Activated CD4-positive, alpha-beta T cell treated with anti-CD3 and anti-CD28 coated beads for 36 hours (primary cell): ENCODE measurements at places on chromosomes 7 and 10. TPM values are rescaled to one million over a fixed set of nuclear protein-coding genes. Genes with fewer than 3 reads are reported as not detected.

DNA sequence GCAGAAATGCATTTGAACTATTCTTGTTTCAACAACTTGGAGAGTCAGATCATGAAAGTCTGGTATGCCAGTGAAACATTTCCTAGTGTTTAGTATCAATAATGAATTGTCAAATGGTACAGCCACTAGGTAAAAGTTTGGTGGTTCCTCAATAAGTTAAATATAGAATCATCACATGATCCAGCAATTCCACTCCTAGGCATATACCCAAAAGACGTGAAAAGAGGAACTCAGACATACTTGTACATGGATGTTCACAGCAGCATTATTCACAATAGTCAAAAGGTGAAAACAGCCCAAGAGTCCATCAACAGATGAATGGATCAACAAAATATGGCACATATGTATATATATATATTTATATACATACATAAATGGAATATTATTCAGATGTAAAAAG lies 67.0 kb upstream of the HPS1 start:
- H3K27me3 ChIP-seq, result peaks cover 20% of the 10 kb centered on the region
- no peaks in the 10 kb centered on the region for H3K4me1 ChIP-seq
- no peak overlapping the region for H3K27ac ChIP-seq
- no peaks in the 10 kb centered on the region for H3K36me3 ChIP-seq
- no peak overlapping the region for H3K4me3 ChIP-seq

GRCh38 chr10:99681553-99681952 lies 22.2 kb downstream of the ENTPD7 start:
- peaks cover 2% of the 10 kb centered on the region for H3K4me1 ChIP-seq
- H3K27ac ChIP-seq, result no peak overlapping the region
- no peaks in the 10 kb centered on the region for H3K27me3 ChIP-seq

DNA sequence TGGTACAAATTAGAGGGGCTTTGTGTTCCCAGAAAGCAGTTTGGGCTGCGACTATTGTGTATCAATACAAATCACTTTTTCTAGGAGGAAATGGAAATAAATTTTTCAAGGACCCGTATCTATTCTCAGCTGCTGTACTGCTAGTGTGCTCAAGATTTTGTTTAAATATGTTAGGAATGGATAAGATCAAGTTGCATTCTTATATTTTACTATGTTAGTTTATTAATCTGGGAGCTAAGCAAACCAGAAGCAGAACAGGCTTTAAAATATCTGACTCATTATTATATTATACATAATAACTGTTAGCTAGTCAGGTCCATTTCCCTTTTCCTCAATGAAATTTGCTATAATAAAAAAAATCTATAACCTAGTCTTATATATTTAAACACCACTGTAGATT lies 11.1 kb upstream of the GLCCI1 start:
- no peak overlapping the region for H3K27ac ChIP-seq
- H3K4me3 ChIP-seq, result no peak overlapping the region
- no peaks in the 10 kb centered on the region for H3K36me3 ChIP-seq
- no peaks in the 10 kb centered on the region for H3K4me1 ChIP-seq

DNA sequence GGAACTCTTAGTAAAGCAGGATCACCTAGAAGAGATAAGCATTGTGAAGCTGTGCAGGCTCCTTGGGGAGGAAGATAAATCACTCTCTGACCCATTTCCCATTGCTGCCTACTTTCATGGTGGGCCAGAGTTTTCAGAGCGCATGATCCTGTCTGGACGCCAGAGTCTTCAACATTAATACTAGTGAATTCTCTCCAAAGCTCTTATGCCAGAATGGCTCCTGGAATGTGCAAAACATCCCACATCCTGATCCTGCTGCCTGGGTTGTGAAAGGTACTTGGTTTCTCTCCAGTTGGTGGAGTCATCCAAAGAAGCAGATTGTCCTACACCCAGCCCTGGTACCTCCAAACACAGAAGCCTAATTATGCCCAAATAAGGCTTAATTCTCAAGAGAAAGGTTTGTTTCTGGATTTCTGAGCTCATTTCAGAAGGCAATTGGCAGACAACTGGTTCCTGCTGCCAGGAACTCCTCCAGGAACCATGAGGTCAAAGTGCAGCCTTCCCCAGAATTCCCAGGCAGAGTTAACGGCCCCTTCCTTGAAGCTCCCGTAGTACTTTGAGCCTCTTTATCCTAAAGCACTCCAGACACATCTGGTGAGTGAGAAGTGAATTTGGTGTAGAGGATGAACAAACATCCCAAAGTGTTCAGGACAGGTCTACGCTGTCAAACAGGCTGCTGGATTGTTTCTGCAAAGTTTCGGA lies 495.2 kb downstream of the PLXNA4 start:
- H3K4me1 ChIP-seq, result no peaks in the 10 kb centered on the region
- H3K36me3 ChIP-seq, result no peaks in the 10 kb centered on the region
- peaks cover 18% of the 10 kb centered on the region for H3K27me3 ChIP-seq
- H3K4me3 ChIP-seq, result no peak overlapping the region

GRCh38 chr7:139490130-139490529 lies 6.7 kb upstream of the KLRG2 start:
- H3K27me3 ChIP-seq, result peaks cover 14% of the 10 kb centered on the region
- H3K27ac ChIP-seq, result no peak overlapping the region
- peaks cover 4% of the 10 kb centered on the region for H3K4me1 ChIP-seq

GRCh38 chr7:129136887-129137642 lies 7.4 kb upstream of the TSPAN33 start:
- no peaks in the 10 kb centered on the region for H3K36me3 ChIP-seq
- no peak overlapping the region for H3K4me3 ChIP-seq
- H3K4me1 ChIP-seq, result peaks cover 23% of the 10 kb centered on the region
- H3K27ac ChIP-seq, result peak overlapping the region; percentile 79
- H3K27me3 ChIP-seq, result no peaks in the 10 kb centered on the region

DNA sequence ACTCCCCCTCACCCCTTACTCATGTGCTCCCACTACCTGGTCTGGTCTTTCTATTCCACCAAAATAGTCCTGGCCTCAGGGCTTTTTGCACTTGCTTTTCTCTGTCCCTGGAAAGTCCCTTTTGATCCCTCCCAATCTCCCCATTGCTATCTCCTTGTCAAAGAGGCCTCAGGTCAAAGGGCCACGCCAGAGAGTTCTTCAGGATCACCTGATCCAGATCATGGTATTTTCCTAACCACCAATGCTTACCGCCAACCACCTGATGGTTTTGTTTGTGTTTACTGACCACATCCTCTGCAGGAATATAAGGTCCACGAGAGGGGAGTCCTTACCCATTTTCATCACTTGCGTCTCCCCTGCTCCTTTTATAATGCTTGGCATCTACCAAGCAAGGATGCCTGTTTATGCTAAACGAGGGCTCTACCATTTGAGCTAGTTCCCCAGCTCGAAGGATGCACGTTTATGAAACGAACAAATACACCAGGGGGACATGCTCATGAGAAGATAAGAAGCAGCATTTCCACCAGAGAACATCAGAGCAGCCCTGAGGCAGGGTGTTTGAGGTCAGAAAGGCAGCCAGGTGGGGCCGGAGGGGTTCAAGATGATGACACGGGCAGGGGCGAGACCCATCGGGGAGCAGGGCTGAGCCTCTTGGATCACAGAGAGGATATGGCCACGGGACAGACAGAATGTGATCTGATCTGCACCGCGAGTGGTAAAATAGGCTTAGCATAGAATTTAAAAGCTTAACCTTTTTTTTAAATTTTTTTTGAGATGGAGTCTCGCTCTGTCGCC lies 43.1 kb upstream of the FOXK1 start:
- H3K4me3 ChIP-seq, result no peak overlapping the region
- H3K4me1 ChIP-seq, result peaks cover 9% of the 10 kb centered on the region
- H3K27me3 ChIP-seq, result no peaks in the 10 kb centered on the region
- no peak overlapping the region for H3K27ac ChIP-seq

DNA sequence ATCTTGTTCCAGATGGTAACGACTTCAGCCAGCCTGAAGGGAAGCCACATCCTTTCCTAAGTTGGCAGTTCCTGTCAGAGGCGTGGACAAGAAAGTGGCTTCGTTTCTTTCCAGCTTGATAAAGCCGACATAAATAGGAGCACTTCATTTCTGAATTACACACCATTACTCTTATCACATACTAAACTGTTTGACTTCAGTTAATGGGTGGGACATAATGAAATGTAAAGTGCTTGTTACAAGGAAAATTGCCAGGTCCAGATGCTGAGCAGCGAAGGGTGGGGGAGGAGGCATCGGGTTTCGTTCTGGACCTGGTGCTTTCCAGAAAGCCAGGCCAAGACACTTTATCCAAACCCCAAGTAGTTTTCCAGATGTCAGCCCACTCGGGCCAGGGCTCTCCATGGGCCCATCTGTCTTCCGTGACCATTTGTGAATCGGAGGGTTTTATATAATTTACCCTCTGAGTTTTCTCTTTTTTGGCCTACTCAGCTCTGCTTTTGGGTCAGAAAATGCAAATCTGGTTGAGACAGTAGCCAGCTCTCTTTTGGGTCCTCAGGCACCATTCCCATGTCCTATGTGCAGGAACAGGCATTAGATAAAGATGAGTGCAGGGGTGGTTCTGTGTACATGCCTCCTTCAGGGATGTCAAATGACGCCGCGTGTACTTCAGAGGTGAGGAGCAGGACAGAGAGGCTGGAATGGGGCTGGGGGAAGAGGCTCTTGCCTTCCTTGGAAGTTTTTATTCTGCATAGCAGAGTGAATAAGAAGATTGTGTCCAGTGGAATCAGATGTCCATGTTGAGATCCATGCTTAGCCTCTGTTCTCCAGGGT lies 90.2 kb downstream of the TACC2 start:
- no peak overlapping the region for H3K27ac ChIP-seq
- peaks cover 4% of the 10 kb centered on the region for H3K27me3 ChIP-seq
- no peak overlapping the region for H3K4me3 ChIP-seq
- no peaks in the 10 kb centered on the region for H3K36me3 ChIP-seq

- peak overlapping the region; percentile 91 for H3K27ac ChIP-seq
- H3K4me3 ChIP-seq, result peak overlapping the region; percentile 81
- H3K27me3 ChIP-seq, result no peaks in the 10 kb centered on the region
Measured at GRCh38 chr10:91163269-91163868, 57.1 kb upstream of the PCGF5 start.

DNA sequence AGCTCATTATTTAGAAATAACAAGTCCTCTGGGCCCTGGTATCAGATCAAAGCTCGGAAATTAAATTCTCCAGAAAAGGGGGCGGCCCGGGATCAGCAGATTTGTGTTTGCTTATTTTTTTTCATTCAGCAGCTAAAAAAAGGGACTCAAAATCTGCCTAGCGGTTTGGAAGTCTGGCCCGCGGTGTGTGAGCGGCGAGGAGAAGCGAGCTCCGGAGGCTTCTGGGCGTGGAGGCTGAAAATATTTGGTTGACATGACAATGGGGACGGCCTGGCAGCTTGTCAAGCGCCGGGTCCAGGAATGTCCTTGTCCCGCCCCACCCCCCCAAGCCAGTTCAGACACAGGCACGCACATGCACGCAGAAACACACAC lies 43.4 kb downstream of the FOXL3 start:
- H3K27me3 ChIP-seq, result no peaks in the 10 kb centered on the region
- H3K36me3 ChIP-seq, result no peaks in the 10 kb centered on the region
- H3K27ac ChIP-seq, result no peak overlapping the region
- H3K4me3 ChIP-seq, result no peak overlapping the region
- no peak for DNase-seq

GRCh38 chr7:43467406-43467805 lies 115.5 kb upstream of the STK17A start:
- H3K4me1 ChIP-seq, result peaks cover 6% of the 10 kb centered on the region
- no peaks in the 10 kb centered on the region for H3K36me3 ChIP-seq
- peaks cover 8% of the 10 kb centered on the region for H3K27me3 ChIP-seq
- DNase-seq, result no peak

DNA sequence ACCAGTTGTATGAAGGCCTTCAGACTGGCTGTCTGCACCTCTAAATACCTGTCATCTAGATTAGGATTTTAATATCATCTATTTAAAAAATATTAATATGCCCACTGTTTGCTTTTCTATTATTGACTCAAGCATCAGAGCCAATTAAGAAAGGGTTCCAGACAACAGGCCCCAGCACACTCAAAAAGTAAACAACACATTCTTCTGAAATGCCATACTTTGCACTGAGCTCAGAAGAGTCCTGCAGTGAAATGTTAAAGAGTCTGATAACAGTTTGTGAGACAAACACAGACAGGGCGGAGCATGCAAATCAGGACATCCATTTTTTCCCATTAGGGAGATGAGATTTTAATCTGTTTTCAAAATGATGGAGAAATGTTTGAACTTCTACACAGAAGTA lies 45.9 kb upstream of the KLF6 start:
- peaks cover 73% of the 10 kb centered on the region for H3K4me1 ChIP-seq
- no peak for DNase-seq
- no peak overlapping the region for H3K27ac ChIP-seq
- H3K4me3 ChIP-seq, result no peak overlapping the region
- H3K36me3 ChIP-seq, result no peaks in the 10 kb centered on the region
- no peaks in the 10 kb centered on the region for H3K27me3 ChIP-seq

- peaks cover 54% of the 10 kb centered on the region for H3K4me1 ChIP-seq
- DNase-seq, result no peak
- H3K27ac ChIP-seq, result peak overlapping the region; percentile 93
- no peaks in the 10 kb centered on the region for H3K27me3 ChIP-seq
- H3K36me3 ChIP-seq, result peaks cover 63% of the 10 kb centered on the region
Measured at GRCh38 chr7:92830532-92831110, 5.8 kb downstream of the CDK6 start.

GRCh38 chr10:109831846-109832245 lies 91.5 kb downstream of the XPNPEP1 start:
- H3K4me3 ChIP-seq, result no peak overlapping the region
- peaks cover 8% of the 10 kb centered on the region for H3K27me3 ChIP-seq
- H3K27ac ChIP-seq, result no peak overlapping the region
- no peaks in the 10 kb centered on the region for H3K36me3 ChIP-seq

DNA sequence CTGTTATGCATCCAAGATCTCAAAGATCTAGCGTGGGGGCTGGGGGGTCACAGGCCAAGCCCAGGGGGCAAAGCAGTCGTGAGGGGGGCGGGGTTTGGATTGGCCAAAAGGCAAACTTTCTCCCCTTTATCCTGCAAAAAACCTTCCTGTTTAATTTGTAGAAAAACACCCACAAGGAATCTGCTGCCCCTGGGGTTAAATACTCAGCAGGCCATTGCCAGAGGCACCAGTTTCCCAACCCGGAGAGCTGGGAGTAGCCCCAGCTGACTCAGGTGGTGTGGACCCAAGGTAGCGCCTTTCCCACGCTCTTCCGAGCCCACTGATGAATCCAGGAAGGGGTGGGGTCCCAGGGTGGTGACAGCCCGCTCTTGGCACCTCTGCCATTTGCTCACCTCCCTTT lies 21.4 kb downstream of the KCP start:
- no peak overlapping the region for H3K4me3 ChIP-seq
- peaks cover 13% of the 10 kb centered on the region for H3K27me3 ChIP-seq
- H3K4me1 ChIP-seq, result no peaks in the 10 kb centered on the region
- no peak for DNase-seq

GRCh38 chr10:18164748-18165361 lies 24.6 kb downstream of the CACNB2 start:
- H3K27me3 ChIP-seq, result no peaks in the 10 kb centered on the region
- DNase-seq, result no peak
- H3K36me3 ChIP-seq, result no peaks in the 10 kb centered on the region
- no peak overlapping the region for H3K27ac ChIP-seq

The ATOH7 gene
- total RNA-seq, result not detected

The CTAGE15 gene
- not detected for total RNA-seq

The IL2RA gene
- total RNA-seq, result 659 TPM

The VSTM4 gene
- total RNA-seq, result 0.07 TPM

The HABP2 gene
- total RNA-seq, result not detected

The ZRANB1 gene
- 10.4 TPM for total RNA-seq

The TFR2 gene
- total RNA-seq, result 10.1 TPM

The TTYH3 gene
- total RNA-seq, result 18.7 TPM

The ING3 gene
- total RNA-seq, result 23.4 TPM

The PIP gene
- not detected for total RNA-seq

The ANXA8L1 gene
- not detected for total RNA-seq
